ENCODE measurements at places on chromosomes 12 and 14.

- no peak for DNase-seq
Observed at GRCh38 chr12:49942921-49943624, 7.5 kb upstream of the AQP2 start.

GRCh38 chr12:45671254-45671653, 58.3 kb upstream of the ARID2 start:
- DNase-seq = no peak

- no peak for DNase-seq
Observed at GRCh38 chr12:14999021-14999694, 26.3 kb downstream of the PDE6H start.

DNA sequence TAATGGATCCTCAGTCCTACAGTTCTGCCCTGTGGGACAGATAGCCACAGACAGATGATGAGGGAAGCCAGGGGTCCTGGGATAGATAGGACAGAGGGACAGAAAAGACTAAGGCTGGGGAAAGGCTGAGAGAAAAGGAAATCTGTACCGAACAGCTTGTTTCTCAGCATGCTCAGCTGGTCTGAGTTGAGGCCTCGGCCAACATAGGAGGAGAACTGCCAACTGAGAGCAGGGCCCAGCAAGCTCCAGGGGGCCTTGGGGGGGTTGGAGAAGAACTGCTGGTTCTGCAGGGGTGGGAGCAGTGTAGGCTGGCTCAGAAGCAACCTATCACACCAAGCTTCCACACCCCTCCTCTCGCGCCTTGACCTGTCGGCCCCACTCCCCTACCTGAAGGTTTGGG, 10.1 kb downstream of the IL23A start:
- no peak for DNase-seq

- no peak for DNase-seq
Observed at GRCh38 chr12:79547735-79548609, 142.8 kb downstream of the PAWR start.

DNA sequence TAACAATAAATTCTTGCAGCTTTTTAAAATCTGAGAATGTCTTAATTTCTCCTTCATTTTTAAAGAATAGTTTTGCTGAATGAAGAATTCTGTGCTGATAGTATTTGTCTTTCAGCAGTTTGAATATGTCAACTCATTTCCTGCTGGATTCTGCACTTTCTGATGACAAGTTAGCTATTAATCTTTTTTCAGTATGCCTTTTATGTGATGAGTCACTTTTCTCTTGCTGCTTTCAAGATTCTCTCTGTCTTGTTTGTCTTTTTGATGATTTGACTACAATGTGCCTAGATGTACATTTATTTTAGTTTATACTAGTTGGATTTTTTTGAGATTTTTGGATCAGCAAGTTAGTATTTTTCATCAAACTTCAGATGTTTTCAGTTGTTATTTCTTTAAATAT, 87.9 kb upstream of the AVPR1A start:
- no peak for DNase-seq

DNA sequence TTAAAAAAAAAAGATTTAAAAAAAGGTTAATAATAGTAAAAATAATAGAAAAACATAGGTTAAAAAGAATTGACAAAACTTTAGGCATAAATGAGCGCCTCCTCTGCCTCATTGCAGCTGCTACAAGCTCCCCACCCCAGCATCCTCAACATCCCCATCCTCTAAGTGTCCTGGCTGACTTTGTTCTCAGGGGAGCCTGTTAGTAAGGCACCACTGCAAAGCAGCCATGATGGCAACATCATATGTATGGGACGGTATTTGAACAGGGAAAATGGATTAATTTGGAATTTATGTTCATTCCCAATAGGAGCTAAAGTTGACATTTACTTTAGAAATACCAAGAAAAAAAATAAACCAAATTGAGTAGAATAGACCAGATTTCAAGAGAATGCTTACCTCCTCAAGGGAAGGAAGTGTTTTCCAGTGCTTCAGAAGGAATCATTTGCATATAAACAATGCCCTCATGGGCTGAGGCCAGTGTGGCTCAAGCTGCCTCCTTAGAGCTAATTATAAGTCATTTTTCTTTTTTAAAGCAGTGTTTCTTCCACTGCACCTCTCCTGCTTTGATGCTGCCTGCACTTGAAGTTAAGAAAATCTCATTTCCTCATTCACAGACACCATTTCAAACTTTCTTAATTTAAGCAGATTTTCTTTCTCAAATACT, 59.6 kb downstream of the DACT1 start:
- no peak for DNase-seq

- no peak for DNase-seq
Observed at GRCh38 chr12:123671876-123672275, 963 bp downstream of the TCTN2 start.

- DNase-seq = no peak
Observed at GRCh38 chr12:62750941-62751809, 183.8 kb downstream of the PPM1H start.

Measured in stimulated activated CD4-positive, alpha-beta T cell treated with anti-CD3 and anti-CD28 coated beads, TNF-alpha, amount 100 ng/mL, for 48 hours (primary cell).